ENCODE measurements at places on chromosomes 4 and X.
A peak's percentile ranks its signal among the peaks of the same experiment; 100 is the strongest.

DNA sequence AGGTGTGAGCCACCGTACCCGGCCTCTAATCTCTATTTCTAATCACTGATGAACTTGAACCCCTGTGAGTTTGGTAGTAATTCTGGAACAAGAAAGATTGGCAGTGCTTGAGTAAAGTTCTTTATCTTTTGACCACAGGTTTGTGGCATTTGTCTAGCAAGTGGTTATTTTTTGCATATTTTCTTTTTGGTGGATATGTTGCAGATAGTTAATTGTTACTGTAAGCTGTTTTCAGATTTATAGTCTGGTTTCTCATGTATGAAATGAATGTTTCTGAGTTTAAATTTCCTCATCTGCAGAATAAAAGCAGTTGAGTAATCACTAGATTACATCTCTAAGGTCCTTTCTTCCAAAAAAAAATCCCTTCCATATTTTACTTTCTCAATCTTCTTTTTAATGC is 105.2 kb downstream of the GASK1B start:
- DNase-seq, result no peak

DNA sequence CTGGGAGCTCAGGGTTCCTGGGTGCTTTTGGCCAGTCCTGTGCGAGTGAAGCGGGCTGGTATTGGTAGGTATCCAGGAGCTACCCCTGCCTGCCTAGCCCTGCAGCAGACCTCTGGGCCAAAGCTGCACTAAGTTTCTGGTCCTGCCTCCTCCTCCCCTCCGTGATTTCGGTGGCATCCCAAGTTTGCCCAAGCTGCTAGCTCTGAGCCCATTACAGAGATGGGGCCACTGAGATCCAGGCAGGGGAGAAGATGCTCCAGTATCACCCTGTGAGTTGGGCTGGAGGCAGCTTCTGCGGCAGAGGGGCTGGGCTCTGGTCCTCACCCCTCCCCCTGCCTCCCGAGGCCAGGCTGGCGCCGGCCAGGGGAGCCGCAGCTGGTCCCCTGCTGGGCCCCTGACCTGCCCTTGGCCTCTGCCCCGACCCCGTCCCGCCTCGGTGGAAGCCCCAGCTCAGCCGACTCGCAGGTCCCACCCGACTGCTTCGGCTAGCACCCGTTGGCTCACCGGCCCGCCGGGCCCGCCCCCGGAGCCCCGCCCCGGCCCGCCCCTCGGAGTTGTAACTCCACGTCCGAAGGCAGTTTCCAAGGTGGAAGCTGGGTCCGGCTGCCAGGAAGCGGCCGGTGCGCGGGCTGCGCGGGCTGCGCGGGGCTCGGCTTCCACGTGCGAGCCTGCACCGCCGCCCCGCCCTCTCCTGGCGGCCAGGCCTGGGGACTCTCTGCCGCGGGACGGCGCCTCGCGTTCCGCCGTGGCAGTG is at the start of gene DUSP9:
Gene DUSP9, plus strand, starts transcription at position 584 of the 754 bp plus-strand sequence. CDS start 751 bp downstream, outside the sequence.
- no peak for DNase-seq

- no peak for DNase-seq
Observed at GRCh38 chr4:107825072-107825824, 516 bp downstream of the SGMS2 start.

- DNase-seq, result no peak
Observed at GRCh38 chrX:23052324-23052723, 52.6 kb downstream of the DDX53 start.

DNA sequence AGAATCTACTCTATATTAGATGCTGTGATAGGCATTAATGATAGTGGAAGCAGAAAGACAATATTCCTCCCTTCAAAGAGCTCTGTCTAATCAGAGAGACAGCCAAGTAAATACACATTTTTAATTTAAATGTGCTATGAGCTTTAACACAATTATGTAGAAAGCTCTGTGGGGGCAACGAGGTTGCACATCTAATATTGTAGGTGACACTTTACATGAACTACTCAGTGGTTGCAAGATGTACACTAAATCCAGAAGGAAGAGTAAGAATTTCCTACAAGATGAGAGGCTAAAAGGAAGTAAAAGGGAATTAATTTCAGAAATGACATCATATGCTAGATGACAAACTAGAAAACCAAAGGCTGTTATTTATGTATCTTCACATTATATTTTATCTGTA is 120.9 kb downstream of the SPCS3 start:
- DNase-seq, result no peak

- DNase-seq, result no peak
Observed at GRCh38 chrX:114959729-114960128, 57.7 kb downstream of the IL13RA2 start.

GRCh38 chr4:4377732-4378460 is 9.0 kb upstream of the NSG1 start:
- DNase-seq, result no peak

GRCh38 chr4:39976945-39977488 is 694 bp downstream of the PDS5A start:
- no peak for DNase-seq

GRCh38 chr4:86876894-86877685 is 15.1 kb downstream of the C4orf36 start:
- DNase-seq, result no peak

DNA sequence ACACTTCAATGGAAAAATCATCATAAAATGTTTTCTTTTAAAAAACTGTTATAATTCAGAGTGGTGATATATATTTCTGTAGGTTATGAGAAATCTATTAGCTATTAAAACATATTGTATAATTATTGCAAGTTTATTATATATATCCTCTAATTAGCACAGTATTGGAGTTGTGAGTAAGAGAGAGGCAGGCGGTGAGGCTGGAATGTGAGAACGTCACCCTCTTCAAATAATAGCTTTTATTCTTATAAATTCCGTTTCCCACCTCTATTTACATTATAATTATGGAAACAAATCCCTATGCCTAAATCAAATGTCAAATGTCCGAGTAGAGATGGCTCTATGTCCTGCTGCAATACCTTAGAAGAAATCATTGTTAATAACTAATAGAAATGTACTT is 292.9 kb downstream of the ADGRL3 start:
- no peak for DNase-seq

- no peak for DNase-seq
Observed at GRCh38 chrX:66672106-66672505, 33.2 kb upstream of the EDA2R start.

GRCh38 chrX:39911278-39911897 is 186.4 kb downstream of the BCOR start:
- DNase-seq, result no peak

DNA sequence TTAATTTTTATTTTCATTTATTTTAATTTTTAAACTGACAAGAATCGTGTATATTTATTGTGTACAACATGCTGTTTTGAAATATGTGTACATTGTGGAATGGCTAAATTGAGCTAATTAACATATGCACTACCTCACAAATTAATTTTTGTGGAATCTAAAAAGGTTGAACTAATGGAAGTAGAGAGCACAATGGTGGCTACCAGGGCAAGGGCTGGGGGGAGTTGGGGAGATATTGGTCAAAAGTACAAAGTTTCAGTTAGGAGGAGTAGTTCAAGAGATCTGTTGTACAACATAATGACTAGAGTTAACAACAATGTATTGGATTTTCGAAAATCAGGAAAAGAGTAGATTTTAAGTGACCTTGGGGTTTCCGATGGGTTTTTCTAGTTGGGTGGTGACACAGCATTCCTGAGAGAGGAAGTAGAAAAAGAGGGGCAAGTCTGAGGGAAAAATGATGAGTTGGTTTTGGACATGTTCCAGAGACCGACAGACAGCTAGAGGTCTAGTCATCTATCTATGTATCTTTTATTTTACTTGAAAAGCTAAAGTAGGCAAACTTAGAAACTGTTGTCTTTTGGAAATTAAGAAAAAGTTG is 23.2 kb downstream of the APOO start:
- no peak for DNase-seq

DNA sequence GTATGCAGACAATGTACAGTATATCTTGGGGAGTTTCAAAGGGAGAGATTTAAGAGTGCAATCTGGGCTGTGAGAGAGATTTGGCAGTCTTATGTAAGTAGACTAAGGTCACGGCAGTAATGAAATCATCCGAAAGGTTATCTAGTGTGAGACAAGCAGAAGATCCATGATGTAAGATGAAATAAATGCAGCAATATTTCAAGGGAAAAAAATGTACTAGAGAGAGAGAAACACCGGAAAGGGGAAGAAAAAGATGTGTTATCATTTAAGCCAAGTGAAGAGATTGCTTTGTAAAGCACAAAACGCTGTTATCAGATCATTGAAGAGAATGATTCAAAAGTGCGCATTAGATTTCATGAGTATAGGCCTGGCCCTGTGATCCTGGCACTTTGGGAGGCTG is 88.4 kb upstream of the GUCY1A1 start:
- no peak for DNase-seq

DNA sequence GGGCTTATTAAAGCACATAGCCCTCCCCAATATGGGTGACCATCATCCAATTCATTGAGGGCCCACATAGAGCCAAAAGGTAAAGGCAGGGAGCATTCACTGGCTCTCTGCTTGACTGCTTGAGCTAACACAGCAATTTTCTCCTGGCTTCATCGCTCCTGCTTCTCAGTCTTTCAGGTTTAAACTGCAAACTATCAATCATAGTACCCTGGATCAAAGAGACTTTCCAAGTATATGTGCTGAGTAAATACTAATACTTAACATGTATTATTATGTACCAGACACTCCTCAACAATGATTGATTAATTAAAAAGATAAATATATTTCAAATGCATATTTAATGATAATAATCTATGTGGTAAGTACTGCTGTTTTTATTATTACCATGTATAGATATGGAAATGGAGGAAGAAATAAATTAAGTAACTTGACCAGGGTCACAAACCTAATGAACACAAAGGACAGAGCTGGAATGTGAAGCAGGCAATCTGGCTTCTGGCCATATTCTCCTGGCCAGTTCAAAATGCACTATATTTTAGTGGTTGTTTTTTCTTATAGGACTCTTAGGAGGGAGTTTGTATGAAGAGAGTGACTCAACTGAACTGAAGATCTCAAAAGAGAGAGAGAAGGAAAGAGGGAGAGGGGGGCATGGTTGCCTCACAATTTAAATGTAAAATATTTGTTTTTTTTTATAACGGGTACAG is 1197.3 kb downstream of the TECRL start:
- no peak for DNase-seq

DNA sequence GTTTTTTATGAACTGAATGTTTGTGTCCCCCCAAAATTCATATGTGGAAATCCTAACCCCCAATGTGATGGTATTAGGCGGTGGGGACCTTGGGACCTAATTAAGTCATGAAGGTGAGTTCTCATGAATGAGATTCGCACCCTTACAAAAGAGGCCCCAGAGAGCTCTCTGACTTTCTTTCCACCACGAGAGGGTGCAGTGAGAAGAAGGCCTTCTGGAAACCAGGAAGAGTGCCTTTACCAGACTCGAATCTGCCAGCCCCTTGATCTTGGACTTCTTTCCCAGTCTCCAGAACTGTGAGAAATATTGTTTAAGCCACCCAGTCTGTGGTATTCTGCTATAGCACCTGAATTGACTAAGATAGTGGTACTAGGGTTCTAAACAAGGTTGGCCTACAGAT is 40.8 kb downstream of the STK26 start:
- no peak for DNase-seq

DNA sequence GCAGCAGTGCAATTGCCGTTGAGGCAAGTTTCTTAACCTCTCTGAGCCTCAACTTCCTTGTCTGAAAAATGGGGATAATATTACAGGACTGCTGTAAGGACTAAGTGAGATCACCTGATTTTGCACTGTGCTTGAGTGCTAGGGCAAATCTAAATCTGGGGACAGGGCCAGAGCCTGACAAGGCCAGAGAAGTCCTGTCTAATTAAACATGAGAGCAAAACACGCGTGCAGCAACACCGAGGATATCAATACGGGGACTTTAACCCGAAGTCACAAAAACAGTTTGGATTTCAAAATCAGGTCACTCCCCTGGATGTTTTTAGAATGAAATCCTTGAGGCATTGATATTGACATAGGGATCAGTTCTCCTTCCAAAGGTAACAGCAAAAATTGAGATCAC is 5.7 kb upstream of the GJB1 start:
- DNase-seq, result no peak

DNA sequence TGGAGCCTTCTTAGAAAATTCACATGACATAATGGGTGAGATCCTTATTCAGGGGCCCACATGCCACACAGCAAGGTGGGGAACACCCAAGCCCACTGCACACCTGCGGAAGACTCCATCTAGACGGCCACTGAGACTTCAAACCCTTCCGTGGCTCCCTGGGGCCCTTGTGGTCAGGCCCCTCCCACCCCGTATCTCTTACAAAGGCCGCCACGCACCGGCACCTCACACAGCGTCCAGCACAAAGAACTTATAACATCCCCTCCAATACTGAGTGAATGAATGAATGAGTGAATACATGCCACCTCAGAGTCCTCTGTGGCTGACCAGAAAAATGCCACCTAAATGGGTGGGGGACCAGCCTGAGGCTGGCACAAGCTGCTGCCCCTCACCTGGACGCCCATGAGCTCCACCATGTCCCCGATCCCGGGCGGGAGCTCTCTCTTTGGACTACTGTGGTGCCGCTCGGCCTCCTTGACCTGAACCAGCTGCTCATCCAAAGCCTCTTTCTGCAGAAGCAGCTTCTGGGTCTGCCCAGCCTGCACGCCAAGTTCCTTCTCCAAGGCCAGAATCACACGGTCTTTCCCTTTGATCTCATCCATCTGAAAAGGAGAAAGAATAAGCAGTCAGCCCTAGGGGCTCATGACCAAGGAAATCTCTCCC is 66.9 kb upstream of the C4orf50 start:
- DNase-seq, result no peak

- no peak for DNase-seq
Observed at GRCh38 chr4:108628411-108628810, 8.0 kb downstream of the RPL34 start.

- DNase-seq, result peak; percentile 28
Observed at GRCh38 chr4:80307183-80307735, 28.3 kb upstream of the CFAP299 start.

DNA sequence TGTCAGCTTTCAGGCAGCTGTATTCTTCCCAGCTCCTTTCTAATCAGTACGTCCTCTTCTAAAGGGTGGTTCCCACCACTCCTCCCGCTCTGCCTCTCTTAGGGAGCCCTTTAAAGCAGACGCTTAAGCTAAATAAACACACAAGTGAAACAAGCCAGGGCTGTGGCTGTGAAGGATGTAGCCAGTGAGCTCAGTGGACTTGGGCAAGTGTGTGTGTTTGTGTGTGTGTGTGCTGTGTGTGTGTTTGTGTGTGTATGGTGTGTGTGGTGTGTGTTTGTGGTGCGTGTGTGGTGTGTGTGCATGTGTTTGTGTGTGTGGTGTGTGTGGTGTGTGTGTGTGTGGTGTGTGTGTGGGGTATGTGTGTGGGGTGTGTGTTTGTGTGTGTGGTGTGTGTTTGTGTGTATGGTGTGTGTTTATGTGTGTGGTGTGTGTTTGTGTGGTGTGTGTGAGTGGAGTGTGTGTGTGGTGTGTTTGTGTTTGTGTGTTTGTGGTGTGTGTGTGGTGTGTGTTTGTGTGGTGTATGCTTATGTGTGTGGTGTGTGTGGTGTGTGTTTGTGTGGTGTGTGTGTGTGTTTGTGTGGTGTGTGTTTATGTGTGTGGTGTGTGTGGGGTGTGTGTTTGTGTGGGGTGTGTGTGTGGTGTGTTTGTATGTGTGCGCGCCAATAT is 283.3 kb downstream of the PTTG2 start:
- no peak for DNase-seq

DNA sequence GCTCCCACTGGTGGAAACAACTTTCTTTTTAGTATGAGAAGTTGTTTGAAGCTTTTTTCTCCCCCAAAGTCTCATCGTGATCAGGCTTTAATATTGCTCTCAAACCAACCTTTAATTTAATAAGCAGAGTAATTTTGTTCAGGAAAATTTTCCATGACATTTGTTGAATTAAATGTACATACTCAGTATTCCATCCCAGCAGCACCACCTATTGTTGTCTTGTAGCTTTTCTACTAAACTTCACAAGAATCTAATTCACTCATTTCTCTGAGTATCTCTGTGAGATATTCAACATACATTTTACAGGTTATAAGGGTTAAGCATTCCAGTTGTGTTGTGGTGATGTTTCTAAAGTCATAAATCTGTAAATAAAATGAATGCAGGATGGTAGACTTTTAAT is 218.3 kb upstream of the HAND2 start:
- DNase-seq, result no peak
